Fibroblast of skin of right biceps (primary cell): ENCODE measurements at places on chromosomes 1 and 21.
A peak's percentile ranks its signal among the peaks of the same experiment; 100 is the strongest.

DNA sequence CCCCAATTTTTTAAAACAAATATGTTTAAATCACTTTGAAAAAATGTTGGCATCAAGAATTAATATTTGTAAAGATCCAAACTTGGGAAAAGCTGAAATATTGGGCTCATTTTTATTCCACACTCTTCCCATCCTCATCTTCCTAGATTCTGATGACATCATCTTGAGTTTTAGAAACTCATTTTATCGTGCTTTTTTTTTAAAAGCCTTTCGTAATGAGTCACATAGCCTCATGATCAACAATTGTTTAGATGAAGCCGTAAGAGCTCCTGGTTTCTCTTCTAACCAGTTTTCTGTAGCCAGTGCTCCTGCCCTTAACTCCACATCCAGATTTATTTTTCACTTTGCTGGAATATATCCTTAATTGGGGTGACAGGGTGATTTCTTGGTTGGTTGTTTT lies 78.6 kb downstream of the POFUT2 start:
- DNase-seq, result peak; percentile 47

GRCh38 chr1:29677028-29678024 lies 441.0 kb downstream of the PTPRU start:
- no peak for DNase-seq

DNA sequence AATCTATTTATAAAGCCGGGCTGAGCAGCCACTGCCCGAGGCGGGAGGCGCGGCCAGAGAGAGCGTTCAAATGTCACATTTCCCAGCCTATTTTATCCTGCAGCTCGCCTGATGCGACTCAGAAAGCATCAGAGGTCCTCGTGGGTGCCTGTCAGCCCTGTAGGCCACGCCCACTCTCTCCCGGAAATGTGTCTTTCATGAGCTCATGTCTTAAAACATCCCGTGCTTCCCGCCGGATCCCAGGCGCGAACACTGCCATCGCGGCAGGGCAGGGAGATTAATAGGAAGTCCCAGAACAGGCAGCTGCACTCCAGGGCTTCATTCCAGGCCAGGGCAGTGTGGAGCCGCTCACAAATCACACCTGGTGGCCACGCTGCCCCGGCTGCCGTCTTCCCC lies 117.5 kb downstream of the PRDM16 start:
- DNase-seq, result peak; percentile 85

GRCh38 chr1:178237121-178237520 lies 143.2 kb downstream of the RASAL2 start:
- no peak for DNase-seq

DNA sequence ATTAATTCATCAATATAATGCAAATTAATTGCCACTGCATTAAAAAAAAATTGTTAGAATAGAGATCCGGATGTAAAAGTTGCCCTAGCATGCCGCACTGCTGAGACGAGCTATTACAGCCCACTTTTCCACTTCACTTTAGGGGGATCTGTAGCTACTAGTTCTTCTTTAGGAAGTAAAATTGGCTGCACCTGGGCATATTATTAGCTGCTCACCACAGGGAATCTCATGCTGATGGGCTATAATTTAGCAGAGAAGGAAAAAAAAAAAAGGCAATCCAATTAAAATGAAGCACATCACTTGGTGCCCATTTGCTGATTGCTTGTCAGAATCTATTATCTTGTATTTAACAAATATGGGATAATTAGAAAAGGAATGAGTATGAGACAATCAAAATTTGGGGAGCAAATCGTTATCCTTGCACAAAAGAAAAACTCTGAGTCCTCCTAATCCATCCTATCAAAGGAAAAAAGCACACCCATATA lies 233.4 kb downstream of the DSCAM start:
- DNase-seq, result no peak

DNA sequence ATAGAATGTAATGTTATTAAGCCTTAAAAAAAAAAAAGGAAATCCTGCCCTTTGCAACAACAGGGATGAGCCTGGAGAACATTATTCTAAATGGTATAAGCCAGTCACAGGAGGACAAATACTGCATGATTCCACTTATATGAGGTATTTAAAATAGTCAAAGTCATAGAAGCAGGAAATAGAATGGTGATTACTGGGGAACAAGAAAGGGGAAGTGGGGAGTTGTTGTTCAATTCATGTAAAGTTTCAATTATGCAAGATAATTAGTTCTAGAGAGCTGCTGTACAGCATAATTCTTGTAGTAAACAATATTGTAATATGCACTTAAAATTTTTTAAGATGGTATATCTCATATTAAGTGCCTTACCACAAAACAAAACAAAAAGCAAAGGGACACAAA lies 13.2 kb downstream of the FCER1A start:
- DNase-seq, result no peak

- no peak for DNase-seq
Measured at GRCh38 chr1:155205035-155205434, 2.7 kb downstream of the THBS3 start.

DNA sequence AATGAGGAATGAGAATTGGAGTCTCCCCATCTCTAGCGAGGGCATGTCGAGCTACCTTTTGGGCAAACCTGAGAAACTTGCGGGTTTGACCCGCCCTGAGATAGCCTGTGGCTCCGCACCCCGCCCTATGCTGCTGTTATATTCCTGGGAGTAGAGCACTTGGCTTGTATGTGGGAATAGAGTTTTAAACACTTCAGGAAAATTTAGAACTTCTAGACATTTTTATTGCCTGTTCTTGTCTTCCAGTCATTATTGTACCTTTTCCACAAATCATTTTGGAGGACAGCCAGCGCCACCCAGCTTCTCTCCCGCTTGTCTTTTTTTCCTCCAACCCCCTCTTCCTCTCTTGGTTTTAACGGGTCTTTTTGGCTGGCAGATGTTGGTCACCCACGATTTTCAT lies 738 bp downstream of the GNPAT start:
- peak; percentile 31 for DNase-seq

GRCh38 chr21:14210738-14211137 lies at the start of gene LIPI:
TSS of gene LIPI (minus strand) at chr21:14210955. CDS start at chr21:14210845, 110 bp downstream.
- no peak for DNase-seq

- no peak for DNase-seq
Measured at GRCh38 chr1:15717418-15718125, 18.5 kb upstream of the SLC25A34 start.

DNA sequence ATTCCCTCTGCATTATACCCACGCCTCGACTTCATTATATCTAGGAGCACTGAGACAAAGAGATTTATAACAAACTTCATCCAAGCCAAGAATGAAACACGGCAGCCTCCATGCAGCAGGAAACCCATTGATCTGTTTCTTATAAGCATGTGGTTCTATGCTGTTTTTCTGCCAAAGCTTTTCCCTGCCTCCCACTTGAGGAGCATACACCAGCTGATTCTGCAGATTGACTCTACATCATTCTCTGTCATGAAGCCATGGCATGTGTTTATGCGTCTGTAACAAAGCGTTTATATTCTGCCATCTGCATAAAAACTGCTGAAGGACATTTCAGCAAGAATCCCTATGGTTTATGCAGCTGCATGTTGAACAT lies 102.0 kb downstream of the CYYR1 start:
- no peak for DNase-seq

DNA sequence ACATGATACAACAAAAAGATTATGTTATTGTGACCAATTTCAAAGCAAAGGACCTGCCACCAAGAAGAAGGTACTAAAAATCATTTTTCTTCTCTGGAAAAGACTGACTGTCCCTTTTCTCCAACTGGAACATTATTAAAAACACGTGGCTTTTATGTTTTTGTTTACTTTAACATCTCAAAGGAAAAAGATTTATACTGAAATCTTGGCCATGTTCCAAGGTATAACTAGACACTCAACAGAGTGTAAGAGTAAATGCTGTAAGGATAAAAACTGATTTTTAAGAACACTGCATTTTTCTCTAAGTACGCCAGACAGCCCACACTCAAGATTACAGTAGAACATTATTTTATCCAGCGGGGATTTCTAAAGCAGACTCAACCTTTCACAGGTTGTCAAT lies 62.1 kb downstream of the BRWD1 start:
- peak; percentile 6 for DNase-seq

DNA sequence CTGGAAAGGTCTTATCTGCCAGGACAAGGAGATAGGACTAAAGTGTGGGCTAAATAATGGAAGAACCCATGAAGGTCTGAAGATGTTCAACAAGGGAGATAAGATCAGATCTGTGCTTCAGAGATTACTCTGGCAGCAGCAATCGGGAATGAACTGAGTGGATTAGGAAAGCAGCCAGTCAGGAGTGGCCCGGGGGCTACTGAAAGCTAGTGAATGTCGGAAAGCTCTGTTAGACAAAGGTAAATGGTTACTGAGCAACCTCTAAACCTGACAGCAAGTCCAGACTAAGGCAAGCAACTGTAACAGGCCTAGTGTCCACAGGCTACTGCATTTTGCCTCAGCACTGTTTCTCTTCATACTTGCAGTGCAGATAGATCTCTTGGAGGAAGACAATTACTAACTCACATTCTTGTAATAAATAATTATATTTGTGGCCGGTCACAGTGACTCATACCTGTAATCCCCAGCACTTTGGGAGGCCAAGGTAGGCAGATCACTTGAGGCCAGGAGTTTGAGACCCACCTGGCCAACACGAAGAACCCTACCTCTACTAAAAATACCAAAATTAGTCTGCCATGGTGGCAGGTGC lies 12.5 kb downstream of the IQGAP3 start:
- DNase-seq, result no peak

GRCh38 chr1:54287801-54288211 lies 87.8 kb downstream of the MRPL37 start:
- DNase-seq, result peak; percentile 84

DNA sequence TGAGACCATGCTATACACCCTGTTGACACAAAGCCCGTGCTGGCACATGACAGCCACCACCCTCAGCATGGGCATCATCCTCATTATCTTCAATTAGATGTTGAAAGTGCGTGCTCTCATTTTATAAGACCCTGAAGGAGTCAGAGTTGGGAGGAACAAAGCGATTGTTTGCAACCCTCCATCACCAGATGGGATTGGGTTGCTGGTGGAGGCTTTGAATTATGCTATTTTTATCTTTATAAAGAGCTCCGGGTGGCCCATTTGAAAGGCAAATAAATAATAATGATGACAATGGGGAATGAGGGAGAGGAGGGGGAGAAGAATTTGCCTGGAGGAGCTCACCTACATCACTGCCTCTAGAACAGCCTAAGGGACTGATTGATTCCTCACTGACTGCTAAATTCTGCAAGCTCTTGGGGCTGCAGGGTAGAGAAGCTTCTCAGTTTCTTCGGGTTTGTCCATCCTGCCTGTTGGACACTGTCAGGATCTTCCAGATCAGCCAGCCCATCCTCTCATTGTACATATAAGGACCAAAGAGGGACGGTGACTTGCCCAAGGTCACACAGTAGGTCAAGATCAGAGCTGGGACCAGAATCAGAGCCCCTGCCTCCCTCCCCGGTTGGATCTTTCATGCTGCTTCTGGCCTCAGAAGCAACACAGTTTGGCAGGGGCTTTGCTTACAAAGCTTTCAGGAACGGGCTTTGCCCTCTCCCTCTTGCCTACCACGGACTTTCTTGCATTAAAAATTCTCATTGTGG lies 130.9 kb upstream of the ZBTB40 start:
- no peak for DNase-seq

DNA sequence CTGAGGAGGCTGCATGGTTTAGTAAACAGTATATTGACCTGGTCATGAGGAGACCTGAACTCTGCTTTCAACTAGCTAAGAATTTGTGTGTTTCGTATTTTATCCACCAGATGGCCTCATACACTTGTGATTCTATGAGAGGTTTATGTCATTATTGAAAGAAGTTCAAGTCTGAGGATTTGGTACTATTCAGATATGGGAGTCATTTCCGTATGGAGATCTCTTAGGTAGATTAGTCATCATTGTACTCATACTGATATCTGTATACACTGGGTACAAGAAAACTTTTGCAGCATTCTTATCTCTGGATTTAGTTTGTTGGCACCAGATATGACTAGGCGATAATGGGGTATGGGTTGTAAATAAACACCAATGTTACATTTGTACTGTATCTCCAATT lies 26.6 kb downstream of the ATF6 start:
- DNase-seq, result peak; percentile 84

DNA sequence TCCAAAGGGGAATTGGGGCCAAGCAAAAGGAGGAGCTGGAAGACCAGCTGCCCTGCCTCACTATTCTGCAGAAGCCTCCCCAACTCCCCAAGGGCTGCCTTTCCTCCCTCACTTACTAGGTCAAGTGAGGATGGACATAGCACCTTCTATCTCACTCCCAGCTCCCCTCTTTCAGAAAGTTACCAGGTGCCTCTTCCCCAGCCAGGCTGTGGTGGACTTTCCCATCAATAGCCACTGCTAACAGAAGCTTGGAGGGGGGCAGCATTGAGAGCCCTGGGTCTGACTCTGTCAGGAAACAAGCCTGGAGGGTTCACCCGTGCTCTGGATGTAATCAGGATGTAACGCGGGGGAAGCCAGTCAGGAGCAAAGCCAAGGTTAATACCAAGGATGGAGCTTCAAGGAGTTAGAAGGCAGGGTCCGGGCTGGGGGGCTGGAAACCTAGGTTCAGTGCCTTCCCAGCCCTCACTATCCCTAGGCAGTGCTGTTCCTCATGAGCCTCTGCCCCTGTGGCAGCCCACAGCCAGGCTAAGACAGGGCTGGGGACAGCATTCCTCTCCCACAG lies 127.8 kb upstream of the NGF start:
- DNase-seq, result no peak
